Effector CD4-positive, alpha-beta T cell (primary cell): ENCODE measurements at places on chromosomes 13 and 19.

DNA sequence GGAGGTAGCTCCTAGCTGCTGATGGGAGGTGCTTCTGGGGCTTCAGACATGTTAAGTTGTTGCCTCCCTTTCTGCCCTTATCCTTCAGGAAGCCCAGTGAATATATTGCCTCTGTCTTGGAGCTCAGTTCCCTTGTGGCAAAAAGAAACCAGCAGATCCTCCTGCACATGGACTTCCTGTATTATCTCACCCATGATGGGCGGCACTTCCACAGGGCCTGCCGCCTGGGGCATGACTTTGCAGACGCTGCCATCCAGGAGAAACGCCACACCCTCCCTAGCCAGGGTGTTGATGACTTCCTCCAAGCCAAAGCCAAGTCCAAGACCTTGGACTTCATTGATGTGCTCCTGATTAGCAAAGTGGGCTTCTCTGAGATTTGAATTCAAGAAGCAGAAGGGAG lies 6.0 kb upstream of the CYP4F12 start:
- DNase-seq: no peak

DNA sequence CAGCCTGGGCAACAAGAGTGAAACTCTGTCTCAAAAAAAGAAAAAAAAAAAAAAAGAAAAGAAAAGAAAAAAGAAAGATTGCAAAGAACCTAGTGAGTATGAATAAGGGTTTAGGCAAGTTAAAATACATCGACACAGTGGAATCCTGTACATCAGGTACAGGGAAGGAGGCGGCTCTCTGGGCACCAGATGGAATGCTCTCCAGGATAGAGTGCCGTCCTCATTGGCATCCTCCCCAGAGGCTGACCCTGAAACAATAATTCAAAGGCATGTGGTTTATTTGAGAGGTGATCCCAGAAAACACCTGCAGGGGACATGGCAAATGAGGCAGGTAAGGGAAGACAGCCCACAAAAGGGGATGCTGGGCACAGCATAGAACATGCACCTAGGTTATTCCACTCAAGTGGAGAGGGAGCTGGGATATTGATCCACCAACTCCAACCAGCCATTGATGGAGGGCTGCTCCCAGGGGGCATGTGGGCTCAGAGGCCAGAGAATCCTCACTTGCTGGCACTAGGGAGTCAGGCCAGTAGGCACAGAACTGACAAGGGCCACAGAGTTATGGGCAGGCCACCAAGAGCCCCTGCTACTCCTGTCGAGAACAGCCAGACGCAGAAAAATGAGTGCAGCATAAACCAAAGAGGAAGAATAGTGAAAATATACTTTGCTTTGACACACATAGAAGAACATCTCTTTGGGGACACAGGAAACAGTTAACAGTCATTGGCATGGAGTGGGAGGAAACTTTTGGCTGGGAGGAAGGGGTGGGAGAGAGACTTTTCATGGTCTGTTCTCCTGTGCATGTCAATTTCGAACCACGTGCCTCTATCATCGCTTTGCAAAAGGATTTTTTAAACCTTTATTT lies 4.2 kb downstream of the TSPAN16 start:
- DNase-seq: no peak

- DNase-seq: no peak
Observed at GRCh38 chr13:109900320-109900719, 113.9 kb upstream of the IRS2 start.

- no peak for DNase-seq
Observed at GRCh38 chr13:94115054-94115453, 364.4 kb downstream of the DCT start.

- DNase-seq: no peak
Observed at GRCh38 chr19:50239921-50240590, 36.6 kb downstream of the MYH14 start.

GRCh38 chr13:60707878-60708277 lies 310.9 kb downstream of the TDRD3 start:
- no peak for DNase-seq

GRCh38 chr19:48487948-48488347 lies 18.8 kb downstream of the CYTH2 start:
- no peak for DNase-seq

GRCh38 chr13:24663586-24663985 lies 16.6 kb upstream of the ATP12A start:
- DNase-seq: no peak

DNA sequence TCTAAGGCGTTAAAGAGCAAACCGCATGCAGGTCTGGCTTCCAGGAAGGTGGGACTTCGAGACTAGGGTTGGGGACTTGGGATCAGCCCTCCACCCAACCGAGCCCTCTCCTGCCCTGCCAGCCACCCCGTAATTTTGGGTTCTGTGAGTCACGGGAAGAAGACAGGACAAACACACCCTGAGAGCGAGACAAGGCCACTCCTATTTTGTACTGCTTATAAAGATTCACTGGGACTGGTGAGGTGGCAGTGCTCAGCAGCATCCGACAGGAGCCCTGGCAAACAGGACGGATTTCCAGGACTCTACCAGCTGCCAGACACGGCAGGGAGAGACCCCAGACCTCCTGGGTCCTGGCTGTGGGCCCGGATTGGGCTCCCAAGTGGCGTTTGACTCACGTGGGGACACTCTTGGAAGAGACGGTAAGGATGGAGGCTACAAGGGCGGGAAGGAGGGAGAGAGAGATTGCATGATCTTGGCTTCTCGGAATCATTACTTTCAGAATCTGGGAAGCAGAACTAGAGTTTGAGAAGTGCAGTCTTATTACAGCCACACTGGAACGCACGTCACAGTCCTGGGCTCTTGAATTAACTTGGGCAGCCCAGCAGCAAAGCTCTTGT lies at the start of gene C5AR2:
Gene C5AR2 (plus strand): TSS at position 245 of the 617 bp plus-strand sequence. CDS start 8,625 bp downstream, outside the sequence.
- DNase-seq: no peak

- no peak for DNase-seq
Observed at GRCh38 chr19:55027472-55028337, 10.4 kb downstream of the GP6 start.
